ENCODE measurements at places on chromosomes 1 and 21.
A peak's percentile ranks its signal among the peaks of the same experiment; 100 is the strongest.

GRCh38 chr1:59705466-59706302 is 109.1 kb upstream of the HOOK1 start:
- DNase-seq: no peak

DNA sequence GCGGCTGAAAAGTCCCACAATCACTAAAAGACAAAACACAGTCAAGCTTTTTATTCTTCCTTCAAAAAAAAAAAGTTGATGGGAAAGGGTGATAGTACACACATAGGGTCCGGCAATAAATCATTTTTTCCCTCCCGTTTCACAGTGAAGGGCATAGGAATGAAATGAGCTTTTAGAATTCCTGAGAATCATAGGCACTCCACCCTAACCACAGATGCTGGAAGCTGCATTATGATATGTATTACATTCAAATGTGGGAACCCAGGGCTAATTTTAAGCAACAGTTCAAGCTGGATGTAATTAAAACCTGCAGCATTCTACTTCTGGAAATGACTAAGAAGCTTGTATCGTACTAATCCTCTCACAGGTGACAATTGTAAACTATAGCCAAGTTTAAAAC is 75.7 kb upstream of the KCNJ15 start:
- DNase-seq: no peak

- no peak for DNase-seq
These were observed 89.2 kb downstream of the GPR88 start for GRCh38 chr1:100627054-100627716.

DNA sequence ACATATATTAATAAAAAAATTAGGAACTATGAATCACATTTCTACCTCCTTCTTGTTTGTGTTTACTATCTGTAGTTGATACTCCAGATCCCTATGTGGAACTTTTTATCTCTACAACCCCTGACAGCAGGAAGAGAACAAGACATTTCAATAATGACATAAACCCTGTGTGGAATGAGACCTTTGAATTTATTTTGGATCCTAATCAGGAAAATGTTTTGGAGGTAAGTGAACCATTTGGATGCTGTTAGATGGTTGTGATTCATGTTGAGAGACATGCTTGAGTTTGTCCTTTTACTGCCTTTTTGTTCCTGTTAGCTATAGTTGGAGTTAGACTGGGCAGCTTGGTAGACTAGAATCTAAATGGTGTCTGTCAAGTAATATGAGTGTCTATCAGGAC is 64.2 kb downstream of the PLA2G4A start:
- no peak for DNase-seq

DNA sequence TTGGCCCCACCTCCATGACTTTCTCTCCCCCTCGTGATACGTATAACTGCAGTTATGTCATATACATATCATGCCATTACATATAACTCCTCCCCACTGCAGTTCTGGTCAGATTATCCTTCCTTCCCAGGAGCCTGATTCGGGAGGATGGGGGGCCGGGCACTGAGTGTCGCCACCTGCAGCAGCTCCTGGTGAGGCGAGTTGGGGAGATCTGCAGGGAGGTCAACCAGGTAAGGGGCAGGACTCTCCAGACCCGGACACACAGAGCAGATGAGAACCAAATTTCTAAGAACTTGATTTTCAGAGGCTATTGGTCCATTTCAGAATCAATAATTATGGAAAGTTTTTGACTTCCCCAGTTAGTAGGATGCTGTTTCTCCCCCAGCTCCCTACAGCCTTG is 19.5 kb downstream of the HYI start:
- no peak for DNase-seq

DNA sequence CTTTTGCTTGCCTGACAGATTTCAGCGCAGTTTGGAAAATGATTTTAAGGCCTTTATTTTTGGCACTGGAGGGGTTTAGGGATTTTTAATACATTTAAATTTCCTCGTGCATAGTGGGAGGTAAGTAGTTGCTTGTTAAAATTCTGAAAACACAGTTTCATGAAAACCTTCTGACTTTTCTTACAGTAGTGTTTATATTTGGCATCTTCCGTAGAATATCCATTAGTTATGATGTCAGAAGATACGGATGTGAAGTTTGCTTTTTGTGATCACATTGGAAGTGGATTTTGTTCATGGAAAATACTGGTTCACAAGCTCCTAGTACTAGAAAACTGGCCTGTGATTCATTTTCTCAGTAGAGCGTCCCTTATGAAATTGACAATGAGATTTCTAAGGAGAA is 1.3 kb downstream of the RABGAP1L start:
- DNase-seq: no peak

- no peak for DNase-seq
These were observed 7.0 kb downstream of the FBLIM1 start for GRCh38 chr1:15765495-15766194.

GRCh38 chr1:214453109-214453722 is 98.2 kb downstream of the PTPN14 start:
- DNase-seq: no peak

GRCh38 chr21:46151989-46152926 is 3.1 kb downstream of the FTCD start:
- DNase-seq: peak; percentile 87

GRCh38 chr1:201608635-201609395 is 69.9 kb downstream of the NAV1 start:
- DNase-seq: no peak

- peak; percentile 34 for DNase-seq
These were observed 13.0 kb upstream of the PAQR6 start for GRCh38 chr1:156260896-156261295.

DNA sequence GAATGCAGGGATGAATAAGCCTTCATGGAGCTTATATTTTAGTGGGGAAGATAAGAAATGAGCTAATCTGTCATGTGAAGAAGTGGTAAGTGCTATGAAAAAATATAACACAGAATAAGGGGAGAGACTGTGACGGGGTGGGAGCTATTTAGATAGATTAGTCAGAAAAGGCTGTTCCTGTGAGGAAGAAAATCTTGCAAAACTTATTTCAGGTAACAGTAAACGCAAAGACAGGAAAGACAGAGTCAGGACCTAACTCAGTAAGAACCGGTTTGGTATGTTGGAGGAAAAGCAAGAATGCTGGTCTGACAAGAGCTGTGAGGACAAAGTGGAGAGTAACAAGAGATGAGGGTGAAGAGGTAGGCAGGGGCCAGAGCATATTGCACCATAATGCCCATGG is 22.0 kb downstream of the GNAI3 start:
- no peak for DNase-seq

DNA sequence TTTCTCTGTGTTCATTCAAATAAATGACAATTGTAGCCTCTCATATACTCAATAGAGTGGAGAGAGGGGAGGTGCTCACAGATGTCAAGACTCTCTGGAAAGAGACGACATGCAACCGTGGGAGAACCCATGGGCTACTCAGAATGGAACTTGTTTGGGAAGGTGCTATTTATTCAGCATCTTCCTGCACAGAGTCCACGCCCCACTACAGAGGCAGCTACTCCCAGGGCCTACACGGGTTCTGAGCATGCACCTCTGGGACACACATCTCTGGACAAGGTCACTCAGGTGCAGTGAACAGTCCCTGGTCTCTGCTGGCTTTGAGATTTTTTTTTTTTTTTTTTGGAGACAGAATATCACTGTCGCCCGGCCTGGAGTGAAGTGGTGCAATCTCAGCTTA is 64.1 kb downstream of the NID1 start:
- no peak for DNase-seq

GRCh38 chr1:116674751-116675150 is 7.2 kb upstream of the IGSF3 start:
- no peak for DNase-seq

DNA sequence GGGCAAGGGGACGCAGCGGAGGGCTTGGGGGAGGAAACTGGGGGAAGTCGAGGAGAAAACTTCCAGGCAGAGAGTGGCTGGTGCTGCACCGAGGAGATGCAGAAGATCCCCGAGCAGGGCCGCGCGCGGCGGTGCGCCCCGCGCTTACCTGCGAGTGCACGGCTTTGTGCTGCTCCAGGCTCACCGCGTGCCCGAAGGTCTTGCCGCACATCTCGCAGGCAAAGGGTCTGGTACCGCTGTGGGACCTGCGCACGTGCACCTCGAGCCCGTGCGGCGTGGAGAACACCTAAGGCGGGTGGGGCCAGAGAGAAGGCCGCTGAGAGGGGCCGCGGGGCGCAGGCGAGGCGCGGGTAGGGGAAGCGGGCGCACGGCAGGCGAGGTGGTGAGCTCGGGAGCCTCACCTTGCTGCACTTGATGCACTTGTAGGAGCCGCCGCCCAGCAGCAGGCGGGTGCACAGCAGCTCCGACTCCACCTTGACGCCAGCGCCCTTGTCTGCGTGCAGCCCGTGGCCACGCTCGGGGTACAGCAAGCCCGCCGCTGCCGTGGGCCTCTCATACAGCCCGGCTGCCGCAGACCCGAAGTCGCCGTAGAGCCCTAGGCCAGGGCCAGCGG is 6.4 kb downstream of the GFI1 start:
- DNase-seq: peak; percentile 90

- DNase-seq: no peak
These were observed 36.3 kb upstream of the COL6A1 start for GRCh38 chr21:45945066-45945867.

- no peak for DNase-seq
These were observed 156.2 kb upstream of the SPAG17 start for GRCh38 chr1:118340928-118341910.

GRCh38 chr1:183300828-183301227 is 114.8 kb downstream of the LAMC2 start:
- no peak for DNase-seq

DNA sequence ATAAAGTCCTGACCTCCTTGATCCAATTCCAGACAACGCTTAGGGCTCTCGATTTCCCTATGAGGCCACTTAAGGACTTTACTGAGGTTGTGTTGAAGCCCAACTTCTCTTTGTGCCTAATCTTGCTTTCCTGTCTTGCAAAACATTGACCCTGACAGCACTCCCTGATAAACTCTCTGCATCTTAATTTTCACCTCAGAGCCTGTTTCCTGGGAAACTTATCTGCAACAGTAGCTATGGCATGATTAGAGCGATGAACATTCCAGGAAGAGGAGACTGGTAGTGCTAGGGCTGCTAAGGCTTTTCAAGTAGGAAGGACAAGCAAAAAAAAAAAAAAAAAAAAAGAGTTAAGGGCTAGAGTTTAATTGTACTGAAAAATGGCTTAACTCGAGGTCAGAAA is 118.9 kb downstream of the RGS21 start:
- no peak for DNase-seq

- no peak for DNase-seq
These were observed 9.9 kb downstream of the SNRPE start for GRCh38 chr1:203871114-203871880.

GRCh38 chr1:39418236-39418635 is 73.2 kb upstream of the BMP8A start:
- DNase-seq: no peak

DNA sequence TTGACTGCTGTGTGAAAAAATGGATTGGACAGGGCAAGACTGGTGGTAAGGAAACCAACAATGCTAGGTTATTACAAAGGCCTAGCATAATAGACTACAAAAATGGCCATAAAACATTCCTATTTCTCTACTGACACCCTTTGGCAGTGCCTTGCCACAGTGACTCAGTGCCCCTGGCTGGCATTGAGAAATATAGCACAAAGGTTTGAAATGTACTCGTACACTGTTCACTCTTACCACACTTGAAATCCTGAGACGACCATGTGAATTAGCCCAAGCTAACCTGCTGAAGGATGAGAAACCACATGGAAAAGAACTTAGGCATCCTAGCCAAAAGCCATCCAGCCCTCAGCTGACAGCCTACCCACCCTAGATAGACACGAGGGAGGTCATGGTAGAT is 149.8 kb upstream of the PALMD start:
- DNase-seq: no peak

GRCh38 chr1:201374364-201374763 is 3.1 kb downstream of the TNNT2 start:
- no peak for DNase-seq

- DNase-seq: peak; percentile 40
These were observed at the start of gene TNFAIP8L2 for GRCh38 chr1:151156515-151156819. Gene TNFAIP8L2 (plus strand): TSS chr1:151156649. CDS start chr1:151158698, 2,049 bp downstream.

DNA sequence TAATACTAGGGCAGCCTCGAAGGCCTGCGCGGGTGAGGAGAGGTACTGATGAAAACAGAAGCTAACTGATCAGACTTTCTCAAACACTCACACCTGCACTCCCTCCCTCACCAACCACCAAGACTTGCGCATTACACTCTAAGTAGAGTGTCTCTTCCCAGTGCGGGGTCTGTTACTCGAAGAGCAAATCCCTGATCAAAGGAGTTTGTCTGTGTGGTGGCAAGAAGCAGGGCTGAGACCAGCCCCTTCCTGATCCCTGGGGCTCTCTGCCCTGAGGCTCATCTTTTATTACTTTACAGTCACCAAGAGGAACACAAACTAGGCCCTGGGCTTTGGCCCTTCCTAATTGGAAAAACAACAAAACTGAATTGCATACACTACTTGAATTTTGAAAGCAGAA is 19.5 kb upstream of the TSNAX start:
- no peak for DNase-seq

GRCh38 chr1:87208080-87208479 is 120.6 kb upstream of the LMO4 start:
- no peak for DNase-seq

DNA sequence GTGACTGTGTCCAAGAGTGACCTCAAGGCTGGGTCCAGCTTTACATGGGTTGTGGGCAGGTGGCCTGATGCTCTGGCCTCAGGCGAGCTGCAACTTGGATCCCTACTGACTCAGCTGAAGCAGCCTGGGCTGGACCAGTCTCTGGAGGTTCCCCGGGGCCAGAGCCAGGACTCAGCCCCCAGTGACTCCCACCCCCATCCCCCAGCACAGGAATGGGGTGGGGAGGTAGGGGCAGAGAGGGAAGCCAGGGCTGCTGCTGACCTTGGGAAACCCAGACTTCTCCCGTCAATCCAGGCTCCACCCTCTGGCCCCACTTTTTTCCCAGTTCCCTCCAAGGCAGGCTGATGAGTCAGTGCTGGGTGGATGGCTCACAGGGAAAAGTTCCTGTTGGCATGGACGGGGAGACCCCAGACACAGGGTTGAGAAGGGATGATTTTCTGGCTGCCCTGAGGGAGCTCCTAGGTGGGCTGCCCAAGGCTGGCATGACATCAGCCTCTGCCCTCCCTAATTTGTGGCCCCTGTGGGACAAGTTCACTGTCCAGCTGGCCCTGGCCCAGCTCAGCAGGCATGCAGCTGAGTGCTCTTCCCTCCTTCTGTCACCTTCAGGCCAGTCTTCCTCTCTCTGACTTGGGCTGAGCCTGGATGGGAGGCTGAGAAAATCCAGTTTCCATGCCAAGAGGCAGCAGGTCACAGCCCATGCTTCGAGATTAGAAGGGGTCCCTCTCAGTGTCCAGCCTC is 2.2 kb downstream of the ZC3H12A start:
- no peak for DNase-seq
